Stimulated activated CD4-positive, alpha-beta T cell treated with anti-CD3 and anti-CD28 coated beads, Interleukin-15, amount 100 ng/mL, for 24 hours (primary cell): ENCODE measurements at places on chromosomes 12 and 14.

GRCh38 chr12:98845957-98846356 is 200.9 kb downstream of the APAF1 start:
- no peak for DNase-seq

- no peak for DNase-seq
Measured at GRCh38 chr12:57840726-57841125, 5.8 kb downstream of the CTDSP2 start.

DNA sequence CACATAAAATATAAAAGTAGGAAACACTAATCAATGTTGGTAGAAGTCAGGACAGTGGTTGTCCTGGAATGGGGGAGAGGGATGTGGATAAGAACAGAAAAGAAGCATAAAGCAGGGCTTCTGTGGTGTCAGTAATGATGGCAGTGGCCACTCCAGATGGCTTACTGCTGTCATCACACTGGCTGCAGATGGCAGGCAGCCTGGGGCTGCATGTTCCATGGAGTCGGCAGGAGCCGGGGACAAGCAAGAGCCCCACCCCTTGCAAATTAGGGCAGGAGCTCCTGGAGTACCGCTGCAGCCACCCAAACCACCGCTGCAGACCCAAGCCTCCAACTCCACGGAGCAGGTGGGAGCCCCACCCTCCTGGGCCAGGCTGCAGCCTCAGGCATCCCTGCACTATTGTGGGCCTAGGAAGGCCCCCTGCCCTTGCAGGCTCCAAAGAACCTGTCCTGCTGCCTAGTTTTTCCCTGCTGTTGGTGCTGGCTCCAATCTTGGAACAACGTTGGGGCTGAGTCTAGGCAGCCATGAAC is 28.8 kb upstream of the SLC5A8 start:
- DNase-seq = no peak

DNA sequence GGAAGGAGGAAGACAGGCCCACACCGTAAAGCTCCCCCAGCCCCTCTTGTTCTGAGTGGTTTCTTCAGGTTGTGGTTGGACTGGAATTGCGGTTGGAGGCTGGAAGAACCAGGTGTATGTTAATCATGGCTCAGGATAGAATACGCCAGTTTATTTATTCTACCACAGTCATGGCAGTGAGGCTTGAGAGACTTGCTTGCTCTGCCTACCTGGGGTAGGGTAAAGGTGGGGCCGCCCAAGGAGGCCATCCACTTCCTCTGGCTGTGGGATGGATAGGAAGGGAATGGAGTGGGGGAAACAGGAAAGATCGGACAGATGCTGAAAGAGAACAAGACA is 8.1 kb downstream of the SHMT2 start:
- no peak for DNase-seq

GRCh38 chr12:65925626-65926025 is 101.3 kb downstream of the HMGA2 start:
- DNase-seq = no peak

GRCh38 chr12:108000111-108000510 is 129.0 kb upstream of the WSCD2 start:
- no peak for DNase-seq

GRCh38 chr12:54126696-54127537 is 61.9 kb downstream of the SMUG1 start:
- peak; percentile 38 for DNase-seq

DNA sequence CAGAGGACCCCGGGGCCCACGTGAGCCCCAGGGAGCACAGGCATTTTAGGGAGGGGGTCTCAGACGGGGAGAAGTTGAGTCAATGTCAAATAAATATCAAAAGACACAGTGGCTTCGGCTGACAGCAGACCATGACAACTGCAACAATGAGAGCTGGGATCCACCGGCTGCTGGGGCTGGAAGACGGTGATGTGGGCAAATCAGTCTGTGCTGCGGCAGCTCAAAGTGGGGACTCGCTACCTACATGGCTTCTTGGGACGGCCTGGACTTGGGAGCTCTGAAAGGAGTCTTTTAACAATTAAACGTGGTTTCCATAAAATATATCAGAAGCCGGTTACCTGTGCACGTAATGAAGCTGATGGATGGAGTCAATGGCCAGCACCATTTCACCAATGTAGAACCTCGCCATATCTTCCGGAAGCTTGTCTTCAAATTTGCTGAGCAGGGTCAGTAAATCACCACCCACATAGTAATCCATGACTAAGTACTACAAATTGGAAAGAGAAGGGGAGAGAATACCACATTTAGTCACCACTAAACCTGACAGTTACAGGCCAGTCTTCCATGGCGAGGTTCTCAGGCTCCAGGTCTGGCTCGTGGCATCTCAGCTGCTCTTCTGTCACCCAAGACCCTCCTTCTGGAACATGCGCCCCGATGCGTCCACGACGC is 58.0 kb downstream of the CDC42BPB start:
- no peak for DNase-seq

GRCh38 chr14:24984846-24985589 is 64.9 kb downstream of the STXBP6 start:
- no peak for DNase-seq
